SJSA1 (cell line): ENCODE measurements at places on chromosomes 3 and 15.

DNA sequence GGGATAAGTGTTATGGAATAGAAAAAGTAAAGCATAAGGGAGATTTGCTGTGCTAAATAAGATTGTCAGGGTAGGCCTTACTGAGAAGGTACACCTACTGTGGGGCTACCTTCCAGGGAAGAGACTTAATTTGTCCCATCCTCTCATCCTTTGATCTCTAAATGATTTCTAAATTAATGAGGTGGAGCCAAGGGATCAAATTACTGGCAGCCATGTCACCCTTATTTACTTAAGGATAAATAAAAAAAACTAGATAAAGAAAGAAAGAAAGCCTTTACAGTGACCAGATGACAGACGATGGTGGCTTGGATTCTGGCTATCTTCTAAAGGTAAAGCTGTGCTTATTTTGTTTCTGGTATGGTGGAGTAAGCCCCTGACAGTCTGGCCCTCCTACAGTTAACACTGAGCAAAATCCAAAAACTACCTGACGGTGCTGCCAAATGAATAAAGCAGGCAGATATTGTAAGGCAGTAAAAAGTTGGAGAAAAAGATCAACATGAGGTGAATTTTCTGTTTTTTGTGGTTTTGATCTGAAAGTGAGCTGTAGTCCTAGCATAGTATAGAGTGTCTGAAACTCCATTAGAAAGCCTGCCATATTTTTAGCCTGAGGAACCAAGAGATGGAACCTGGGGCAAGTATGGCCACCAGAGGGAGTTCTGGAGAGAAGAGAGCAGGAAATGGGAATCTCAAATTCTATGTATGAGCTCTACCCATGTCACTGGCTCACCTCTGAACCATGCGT is 285.1 kb upstream of the MANF start:
- H3K4me3 ChIP-seq, result no peak overlapping the region
- no peak overlapping the region for H3K27ac ChIP-seq
- no peaks in the 10 kb centered on the region for H3K4me1 ChIP-seq
- no peaks in the 10 kb centered on the region for H3K27me3 ChIP-seq

GRCh38 chr3:122777563-122777962 is 16.1 kb downstream of the HSPBAP1 start:
- H3K27ac ChIP-seq, result no peak overlapping the region
- H3K4me1 ChIP-seq, result no peaks in the 10 kb centered on the region

DNA sequence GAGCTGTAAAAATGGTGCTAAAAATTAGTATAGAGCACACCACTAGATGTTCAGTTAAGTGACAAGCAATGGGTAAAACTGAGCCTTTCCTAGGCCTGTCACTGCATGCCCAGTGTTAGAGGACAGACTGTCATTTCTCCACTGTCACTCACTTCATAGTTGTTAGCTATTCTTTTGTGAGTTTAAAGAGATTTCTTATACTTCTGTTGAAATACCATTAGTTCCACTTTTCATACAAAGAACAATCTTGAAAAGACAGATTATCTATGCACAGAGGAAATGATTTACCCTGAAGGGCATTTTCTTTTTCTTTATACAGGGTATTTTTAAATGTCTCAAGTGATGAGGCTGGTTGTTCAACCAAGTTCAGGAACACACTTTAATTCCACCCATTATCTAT is 28.3 kb upstream of the CHMP2B start:
- no peak for DNase-seq
- no peak overlapping the region for H3K4me3 ChIP-seq
- no peaks in the 10 kb centered on the region for H3K27me3 ChIP-seq
- no peak overlapping the region for H3K27ac ChIP-seq

DNA sequence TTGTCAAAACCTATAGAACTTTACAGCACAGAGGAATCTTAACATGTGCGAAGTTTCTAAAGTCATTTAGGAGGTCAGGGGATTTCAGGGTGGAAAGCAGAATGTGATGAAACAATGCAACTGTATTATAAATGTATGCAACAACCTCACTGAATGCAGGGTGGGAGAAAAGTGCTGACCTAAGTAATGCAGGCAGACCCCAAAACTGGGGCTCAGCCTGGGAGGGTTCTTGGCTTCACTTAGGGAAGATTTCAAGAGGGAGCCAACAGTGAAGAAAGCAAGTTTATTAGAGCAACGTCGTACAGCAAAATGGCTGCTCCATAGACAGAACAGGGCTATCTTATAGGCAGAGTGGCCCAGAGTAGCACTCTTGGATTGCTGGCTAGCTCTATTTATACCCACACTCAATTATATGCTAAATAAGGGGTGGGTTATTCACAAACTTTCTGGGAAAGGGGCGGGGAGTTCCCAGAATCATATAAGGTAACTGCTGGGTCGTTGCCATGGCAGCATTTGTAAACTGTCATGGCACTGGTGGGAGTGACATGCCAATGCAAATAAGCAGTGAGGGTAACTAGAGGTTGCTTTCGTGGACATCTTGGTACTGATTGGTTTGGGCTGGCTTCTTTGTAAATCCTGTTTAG is 14.2 kb upstream of the CAND2 start:
- no peak for DNase-seq
- H3K36me3 ChIP-seq, result no peaks in the 10 kb centered on the region
- H3K4me3 ChIP-seq, result no peak overlapping the region
- no peak overlapping the region for H3K27ac ChIP-seq
- H3K4me1 ChIP-seq, result no peaks in the 10 kb centered on the region
- H3K27me3 ChIP-seq, result no peaks in the 10 kb centered on the region

DNA sequence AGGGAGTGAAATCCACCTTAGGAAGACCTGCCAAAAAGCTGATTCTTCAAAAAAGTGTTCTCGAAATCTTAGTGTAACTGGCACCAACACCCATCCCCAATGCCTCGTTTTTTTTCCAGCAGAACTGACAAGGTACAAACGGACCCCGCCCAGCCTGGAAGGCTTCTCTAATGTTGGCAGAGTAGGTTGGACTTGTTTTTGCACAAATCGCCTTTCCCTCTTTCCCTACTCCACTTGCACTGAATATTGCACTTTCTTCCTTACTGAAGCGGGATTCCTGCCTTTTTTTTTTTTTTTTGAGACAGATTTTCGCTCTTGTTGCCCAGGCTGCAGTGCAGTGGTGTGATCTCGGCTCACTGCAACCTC is 544 bp upstream of the TIMMDC1 start:
- peaks cover 8% of the 10 kb centered on the region; the same call in 1 of the 2 replicates for H3K36me3 ChIP-seq
- H3K4me1 ChIP-seq, result peaks cover 16% of the 10 kb centered on the region
- peak overlapping the region; percentile 52 for H3K27ac ChIP-seq
- no peaks in the 10 kb centered on the region for H3K27me3 ChIP-seq
- peak overlapping the region; percentile 63 for H3K4me3 ChIP-seq
- no peak for DNase-seq

- peak overlapping the region; percentile 21 for H3K4me3 ChIP-seq
- no peaks in the 10 kb centered on the region for H3K27me3 ChIP-seq
- no peaks in the 10 kb centered on the region for H3K36me3 ChIP-seq
Observed at GRCh38 chr3:101940521-101941317, 91.4 kb downstream of the NFKBIZ start.

GRCh38 chr15:91660174-91660649 is 193.3 kb upstream of the SLCO3A1 start:
- H3K36me3 ChIP-seq, result no peaks in the 10 kb centered on the region
- DNase-seq, result no peak
- H3K27me3 ChIP-seq, result no peaks in the 10 kb centered on the region
- H3K4me1 ChIP-seq, result no peaks in the 10 kb centered on the region

DNA sequence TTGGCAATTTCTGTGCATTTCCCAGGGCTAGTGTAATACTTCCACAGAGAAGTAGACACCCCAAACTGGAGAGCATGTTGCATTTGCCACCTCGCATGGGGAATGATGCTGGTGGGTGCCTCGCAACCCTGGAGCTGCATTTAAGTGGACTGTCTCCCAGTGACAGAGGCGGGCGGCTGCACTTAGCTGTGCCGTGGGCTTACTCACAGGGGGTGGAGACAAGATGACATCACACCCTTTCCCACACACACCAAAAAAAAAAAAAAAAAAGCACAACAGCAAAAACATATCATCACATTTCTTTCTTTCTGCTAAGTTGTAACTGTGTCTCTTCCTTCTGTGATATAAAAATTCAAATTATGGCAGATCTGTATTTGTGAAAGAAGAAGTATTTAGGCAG is at the start of gene ABI3BP:
Gene ABI3BP (minus strand): TSS at position 113 of the 400 bp plus-strand sequence. CDS start 37 bp downstream, at position 76.
- no peak within 1 kb of the TSS for H3K27ac ChIP-seq
- peak within 1 kb of the TSS; percentile 19 for H3K4me3 ChIP-seq
- H3K4me1 ChIP-seq, result peaks cover 11% of the 10 kb centered on the region
- H3K27me3 ChIP-seq, result no peaks in the 10 kb centered on the region
- DNase-seq, result peak; percentile 74
- no peaks in the 10 kb centered on the region for H3K36me3 ChIP-seq

DNA sequence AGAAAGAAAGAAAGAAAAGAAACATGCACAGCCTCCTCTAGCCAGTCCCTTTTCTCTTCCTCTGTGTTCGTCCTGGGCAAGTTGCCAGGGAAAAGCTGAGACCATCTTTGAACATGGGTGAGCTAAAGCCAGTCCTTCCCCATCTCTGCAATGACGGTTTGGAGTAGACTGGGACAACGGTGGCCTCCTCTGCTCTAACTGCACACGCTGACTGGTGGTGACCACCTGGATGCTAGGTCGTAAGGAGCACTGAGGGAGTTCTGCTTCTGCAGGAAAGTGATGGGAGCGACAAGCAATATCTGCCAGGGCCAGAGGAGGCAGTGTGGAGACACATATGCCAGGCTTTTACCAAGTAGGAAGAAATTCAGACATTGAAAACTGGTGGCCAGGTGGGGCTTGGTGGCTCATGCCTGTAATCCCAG is 111.7 kb downstream of the NUP210 start:
- no peaks in the 10 kb centered on the region for H3K27me3 ChIP-seq
- no peaks in the 10 kb centered on the region for H3K36me3 ChIP-seq
- H3K4me3 ChIP-seq, result no peak overlapping the region
- no peaks in the 10 kb centered on the region for H3K4me1 ChIP-seq
- H3K27ac ChIP-seq, result no peak overlapping the region
- DNase-seq, result no peak

- H3K4me3 ChIP-seq, result no peak overlapping the region
- no peak for DNase-seq
- no peak overlapping the region for H3K27ac ChIP-seq
- no peaks in the 10 kb centered on the region for H3K27me3 ChIP-seq
Observed at GRCh38 chr15:63109920-63110319, 11.7 kb upstream of the LACTB start.

GRCh38 chr3:14137445-14137844 is 12.6 kb downstream of the TMEM43 start:
- H3K4me1 ChIP-seq, result peaks cover 4% of the 10 kb centered on the region
- DNase-seq, result no peak
- no peaks in the 10 kb centered on the region for H3K27me3 ChIP-seq
- H3K36me3 ChIP-seq, result peaks cover 88% of the 10 kb centered on the region
- no peak overlapping the region for H3K27ac ChIP-seq

GRCh38 chr15:75307778-75308390 is 25.2 kb downstream of the GOLGA6D start:
- H3K4me1 ChIP-seq, result no peaks in the 10 kb centered on the region
- H3K4me3 ChIP-seq, result no peak overlapping the region
- no peaks in the 10 kb centered on the region for H3K36me3 ChIP-seq
- H3K27ac ChIP-seq, result no peak overlapping the region
- DNase-seq, result peak; percentile 4

GRCh38 chr3:180277041-180277440 is 240.3 kb upstream of the PEX5L start:
- H3K4me3 ChIP-seq, result no peak overlapping the region
- no peaks in the 10 kb centered on the region for H3K36me3 ChIP-seq
- no peak overlapping the region for H3K27ac ChIP-seq
- no peaks in the 10 kb centered on the region for H3K4me1 ChIP-seq
- H3K27me3 ChIP-seq, result no peaks in the 10 kb centered on the region

DNA sequence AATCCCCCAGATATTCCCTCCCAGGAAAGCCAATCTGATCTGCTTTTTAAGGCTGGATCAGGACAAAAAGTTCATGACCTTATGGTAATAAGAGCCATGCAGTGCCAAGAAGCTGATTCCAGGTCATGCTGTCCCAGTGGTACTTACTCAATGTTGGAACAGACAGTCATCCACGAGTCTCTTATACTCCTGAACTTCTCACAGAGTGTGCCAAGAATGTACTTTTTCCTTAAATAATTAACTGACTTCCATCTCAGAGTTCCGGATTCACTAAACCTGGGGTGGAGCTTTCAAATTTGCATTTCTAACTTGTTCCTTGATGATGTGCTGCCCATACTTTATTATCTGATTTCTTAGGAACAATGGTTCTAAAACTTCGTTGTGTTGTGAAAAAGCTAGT is 3.4 kb upstream of the P3H2 start:
- peaks cover 4% of the 10 kb centered on the region for H3K36me3 ChIP-seq
- no peak for DNase-seq
- H3K4me1 ChIP-seq, result peaks cover 28% of the 10 kb centered on the region
- H3K27me3 ChIP-seq, result no peaks in the 10 kb centered on the region
- H3K4me3 ChIP-seq, result no peak overlapping the region

GRCh38 chr3:124995460-124995994 is 60.3 kb downstream of the HEG1 start:
- H3K27me3 ChIP-seq, result no peaks in the 10 kb centered on the region
- no peak overlapping the region for H3K27ac ChIP-seq
- peaks cover 89% of the 10 kb centered on the region for H3K36me3 ChIP-seq
- DNase-seq, result no peak

DNA sequence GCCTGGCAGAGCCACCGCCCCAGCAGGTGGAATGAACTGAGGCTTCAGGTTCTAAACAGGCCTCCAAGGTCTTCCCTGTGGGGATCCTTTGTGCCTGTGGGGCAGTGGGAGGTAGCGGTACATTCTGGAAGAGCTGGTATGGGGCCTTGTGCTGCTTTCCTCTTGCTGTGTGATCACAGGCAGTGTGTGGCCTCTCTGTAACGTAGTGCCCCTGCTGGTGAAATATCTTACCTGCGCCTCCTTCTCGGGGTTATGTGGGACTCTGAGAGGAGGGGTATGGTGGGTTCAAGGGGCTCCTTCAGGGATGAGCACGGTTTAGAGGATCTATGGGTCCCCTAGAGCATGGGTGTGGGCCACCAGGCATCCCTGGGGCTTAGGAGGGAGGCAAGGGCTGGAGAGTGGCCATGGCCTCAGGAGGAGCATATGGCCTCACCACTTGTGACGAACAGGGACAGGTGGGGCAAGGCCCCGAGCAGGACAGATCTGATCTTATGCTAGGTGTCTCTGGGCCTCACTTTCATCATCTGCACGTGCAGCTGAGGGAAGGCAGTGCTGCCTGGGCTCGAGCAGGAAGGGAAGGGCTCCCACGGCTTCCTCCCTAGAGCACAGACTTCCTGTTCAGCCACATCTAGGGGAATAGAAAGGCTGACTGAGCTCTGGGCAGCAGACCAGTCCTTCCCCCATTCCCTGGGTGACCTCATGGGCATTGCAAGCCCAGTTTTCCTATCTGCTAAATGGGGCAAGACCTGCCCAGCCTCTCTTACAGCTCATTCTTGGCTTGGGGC is 1.9 kb upstream of the ALS2CL start:
- H3K27ac ChIP-seq, result no peak overlapping the region
- no peak overlapping the region for H3K4me3 ChIP-seq
- H3K4me1 ChIP-seq, result peaks cover 13% of the 10 kb centered on the region
- no peaks in the 10 kb centered on the region; the same call in 1 of the 2 replicates for H3K27me3 ChIP-seq

GRCh38 chr3:4749567-4750002 is 229.7 kb upstream of the BHLHE40 start:
- no peak overlapping the region for H3K4me3 ChIP-seq
- H3K27ac ChIP-seq, result no peak overlapping the region
- no peaks in the 10 kb centered on the region for H3K36me3 ChIP-seq
- no peak for DNase-seq

- peaks cover 6% of the 10 kb centered on the region for H3K4me1 ChIP-seq
- H3K4me3 ChIP-seq, result no peak overlapping the region
- peaks cover 3% of the 10 kb centered on the region; the same call in 1 of the 2 replicates for H3K27me3 ChIP-seq
- no peak for DNase-seq
- H3K36me3 ChIP-seq, result peaks cover 3% of the 10 kb centered on the region; the same call in 1 of the 2 replicates
Observed at GRCh38 chr3:41193794-41194539, 5.3 kb upstream of the CTNNB1 start.
